ENCODE measurements at places on chromosomes 1 and 21.
A peak's percentile ranks its signal among the peaks of the same experiment; 100 is the strongest.

- no peak for DNase-seq
Observed at GRCh38 chr1:151846062-151846568, 6.5 kb upstream of the C2CD4D start.

DNA sequence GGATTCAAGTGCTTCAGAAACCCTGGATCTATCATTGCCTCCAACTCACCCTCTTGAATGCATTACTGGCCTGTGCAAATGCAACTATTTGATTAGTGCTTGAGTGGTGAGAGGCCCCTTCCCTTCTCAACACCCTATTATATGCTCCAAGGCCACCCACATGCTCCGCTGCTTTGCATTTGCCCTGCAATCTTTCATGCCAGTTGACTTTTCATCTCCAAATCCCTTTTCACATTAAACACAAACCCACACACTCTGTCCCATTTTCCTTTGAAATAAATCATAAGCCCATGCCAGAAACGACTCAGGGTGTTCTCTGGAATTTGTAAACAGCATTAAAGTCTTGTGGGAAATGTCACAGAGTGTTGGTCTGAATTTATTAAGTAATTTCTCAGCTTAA is 78.9 kb upstream of the CTTNBP2NL start:
- DNase-seq: no peak

- DNase-seq: no peak
Observed at GRCh38 chr21:39712976-39713375, 32.0 kb upstream of the IGSF5 start.

GRCh38 chr1:168535536-168535935 is 8.3 kb downstream of the XCL2 start:
- no peak for DNase-seq

DNA sequence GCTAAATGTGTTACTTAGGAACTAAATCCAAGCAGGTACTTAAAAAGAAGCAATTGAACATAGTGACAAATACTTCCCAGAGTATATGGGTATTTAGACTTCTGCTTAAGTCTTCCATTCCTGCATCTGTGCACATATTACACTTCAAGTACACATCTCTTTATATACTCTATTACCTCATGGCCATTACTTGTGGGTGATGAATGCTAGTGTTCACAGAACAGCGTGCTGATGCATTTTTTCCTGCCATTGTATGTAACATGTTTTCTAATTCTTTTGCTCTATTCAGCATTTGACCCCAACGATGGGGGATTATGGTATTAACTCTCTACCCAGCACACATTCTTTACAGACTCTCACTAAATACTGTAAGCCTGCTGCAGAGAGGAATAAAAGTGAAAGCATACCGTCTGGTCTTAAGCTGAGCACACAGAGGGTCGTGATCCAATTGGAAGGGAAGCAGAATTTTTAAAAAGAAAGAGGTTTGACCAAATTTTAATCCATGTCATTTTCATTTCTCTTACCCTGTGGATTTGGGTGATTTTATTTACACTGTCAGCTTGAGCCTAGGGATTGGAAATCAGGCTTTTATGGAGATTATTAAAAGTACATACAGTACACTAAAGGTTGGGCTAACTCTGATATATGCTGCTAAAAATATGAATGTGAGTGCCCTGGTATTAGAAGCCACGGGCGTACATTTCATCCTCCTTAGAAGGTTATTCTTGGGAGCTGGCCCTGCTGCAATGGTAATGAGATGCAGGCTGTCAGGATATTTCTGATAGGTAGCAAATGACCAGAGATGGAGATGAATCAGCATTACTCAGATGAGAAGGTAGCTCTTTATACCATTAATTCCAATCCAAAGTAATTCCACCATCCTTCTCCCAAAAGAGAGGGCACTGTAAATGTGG is 95.5 kb upstream of the PROX1 start:
- no peak for DNase-seq

- DNase-seq: no peak
Observed at GRCh38 chr1:85661767-85662166, 46.5 kb downstream of the ZNHIT6 start.

DNA sequence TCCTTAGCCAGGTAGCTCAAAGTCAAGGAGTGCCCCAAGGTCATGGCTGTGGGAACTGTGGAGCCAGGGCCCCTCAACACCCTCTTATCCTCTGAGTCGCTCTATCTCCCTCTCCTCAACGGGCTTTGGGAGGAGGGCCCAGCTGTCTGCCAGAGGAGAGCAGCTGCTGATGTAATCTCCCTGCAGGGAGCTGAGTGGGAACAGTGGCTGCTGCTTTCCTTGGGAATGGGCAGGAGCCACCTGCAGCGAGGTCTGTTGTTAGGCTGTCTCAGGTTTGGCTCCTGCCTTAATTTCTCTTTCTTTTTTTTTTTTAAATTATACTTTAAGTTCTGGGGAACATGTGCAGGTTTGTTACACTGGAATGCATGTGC is 58.8 kb upstream of the MAP1LC3C start:
- no peak for DNase-seq

GRCh38 chr21:26539566-26539965 is 33.5 kb downstream of the CYYR1 start:
- no peak for DNase-seq

- DNase-seq: no peak
Observed at GRCh38 chr1:38615680-38616079, 243.9 kb downstream of the RRAGC start.

DNA sequence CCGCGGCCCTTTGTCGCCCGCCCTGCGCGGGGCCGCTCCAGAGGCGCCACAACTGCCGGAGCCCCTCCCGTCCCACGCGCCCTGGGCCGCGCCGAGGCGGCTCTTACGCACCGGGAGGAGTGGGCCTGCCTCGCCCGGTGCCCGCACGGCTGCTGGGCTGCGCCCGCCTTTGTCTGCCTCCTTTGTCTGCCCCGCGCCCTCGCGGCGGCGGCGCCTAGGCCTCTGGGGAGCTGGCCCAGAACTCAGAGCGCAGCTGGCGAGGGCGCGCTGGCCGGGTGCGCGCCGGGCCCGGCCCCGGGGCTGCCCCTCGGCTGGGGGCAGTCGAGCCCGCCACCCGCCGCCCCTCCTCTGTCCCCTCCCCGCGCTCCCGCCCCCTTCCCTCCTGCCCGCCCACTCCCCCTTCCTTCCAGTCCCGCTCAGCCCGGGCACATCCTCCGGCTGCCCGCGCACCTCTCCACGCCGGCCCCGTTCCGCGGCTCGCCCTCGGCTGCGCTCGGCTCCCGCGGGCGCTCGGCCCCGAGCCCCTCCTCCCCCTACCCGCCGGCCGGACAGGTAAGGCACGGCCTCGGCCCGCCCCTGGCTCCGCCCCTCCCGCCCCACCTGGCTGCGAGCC is at the start of gene DRAXIN:
DRAXIN (plus strand) TSS at position 409 of the 613 bp plus-strand sequence. CDS start 14,549 bp downstream, outside the sequence.
- DNase-seq: no peak

GRCh38 chr1:117828201-117828600 is 101.2 kb downstream of the GDAP2 start:
- DNase-seq: no peak

DNA sequence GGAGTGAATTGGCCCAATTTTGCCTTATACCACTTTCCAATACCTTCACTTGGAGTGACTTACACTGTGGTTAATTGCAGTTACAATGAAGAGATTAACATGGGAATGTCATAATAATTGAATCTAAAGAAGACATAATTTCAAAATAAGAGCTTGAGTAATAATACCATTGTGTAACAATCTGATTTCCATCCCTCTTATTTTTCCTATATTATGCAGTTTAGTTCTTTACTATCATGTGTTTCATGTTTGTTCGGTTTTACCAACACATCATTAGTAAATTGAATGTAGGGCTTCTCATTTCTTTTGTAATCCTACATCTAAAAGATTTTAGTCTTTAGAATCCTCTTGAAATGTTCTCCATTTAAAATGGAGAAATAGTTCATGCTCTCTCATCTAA is 19.2 kb upstream of the XPR1 start:
- no peak for DNase-seq

- no peak for DNase-seq
Observed at GRCh38 chr1:19438516-19439195, 46.7 kb downstream of the CAPZB start.

DNA sequence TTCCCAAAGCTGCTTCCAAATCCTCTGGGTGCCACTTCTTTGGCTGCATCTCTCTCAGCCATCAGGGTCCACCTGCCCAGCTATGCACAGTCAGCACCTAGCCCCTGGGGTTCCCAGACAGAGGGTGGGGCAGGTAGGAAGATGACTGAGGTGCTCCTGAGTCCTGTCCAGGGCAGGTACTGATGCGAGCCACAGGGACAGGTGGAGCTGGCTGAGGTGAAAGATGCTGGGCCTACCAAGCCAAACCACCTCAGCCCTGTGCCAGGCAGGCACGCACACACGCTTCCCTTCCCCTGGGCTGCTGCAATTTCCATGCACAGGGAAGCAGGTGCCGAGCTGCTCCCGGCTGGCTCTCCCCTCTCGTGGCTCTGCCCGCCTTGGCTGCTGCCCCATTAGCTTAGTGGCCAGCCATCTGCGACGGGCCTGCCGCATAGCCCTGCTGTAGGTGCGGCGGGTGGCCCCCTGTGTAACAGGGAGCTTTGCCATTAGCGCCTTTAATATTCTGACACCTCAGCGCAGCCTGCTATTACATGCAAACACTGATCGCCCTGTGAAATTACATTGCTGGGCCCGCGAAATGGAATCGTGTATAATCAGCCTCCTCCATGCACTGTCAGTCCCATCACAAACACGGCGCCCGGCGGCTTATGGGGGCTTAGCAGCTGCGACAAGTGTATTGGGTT is 38.9 kb downstream of the DMAP1 start:
- no peak for DNase-seq

- no peak for DNase-seq
Observed at GRCh38 chr1:68028566-68028965, 21.9 kb downstream of the DIRAS3 start.

GRCh38 chr1:54248966-54249365 is 49.0 kb downstream of the MRPL37 start:
- no peak for DNase-seq

DNA sequence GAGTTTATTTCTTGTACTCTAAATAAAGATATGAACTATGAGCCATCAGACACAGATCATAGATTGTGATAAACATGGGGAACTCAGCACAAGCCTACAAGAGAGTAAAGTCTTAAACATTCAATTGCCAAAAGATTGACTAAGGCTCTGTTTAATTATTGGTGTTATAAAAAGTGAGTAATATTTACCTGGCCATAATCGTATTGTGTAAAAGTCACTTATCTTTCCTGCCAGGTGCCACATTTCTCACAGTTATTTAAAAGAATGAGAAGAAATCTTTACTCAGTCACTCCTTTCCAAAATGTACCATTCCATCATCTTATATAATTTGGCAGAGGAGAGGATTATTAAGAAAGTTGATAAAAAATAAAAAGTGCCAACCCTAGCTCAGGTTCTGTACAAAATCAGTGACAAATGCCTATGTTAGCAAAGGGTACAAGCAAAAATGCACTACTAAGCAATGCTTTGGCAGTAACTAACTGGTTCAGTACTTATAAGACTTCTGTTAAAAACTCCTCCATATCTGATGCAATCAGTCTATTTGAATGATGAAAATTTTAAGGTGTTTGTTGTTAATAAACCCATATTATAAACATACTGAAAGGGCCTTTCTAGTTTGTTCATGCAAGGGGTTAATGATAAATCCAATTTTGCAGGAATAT is 5.8 kb upstream of the NR5A2 start:
- DNase-seq: no peak

GRCh38 chr1:83799594-83799993 is 199.3 kb downstream of the TTLL7 start:
- DNase-seq: no peak

DNA sequence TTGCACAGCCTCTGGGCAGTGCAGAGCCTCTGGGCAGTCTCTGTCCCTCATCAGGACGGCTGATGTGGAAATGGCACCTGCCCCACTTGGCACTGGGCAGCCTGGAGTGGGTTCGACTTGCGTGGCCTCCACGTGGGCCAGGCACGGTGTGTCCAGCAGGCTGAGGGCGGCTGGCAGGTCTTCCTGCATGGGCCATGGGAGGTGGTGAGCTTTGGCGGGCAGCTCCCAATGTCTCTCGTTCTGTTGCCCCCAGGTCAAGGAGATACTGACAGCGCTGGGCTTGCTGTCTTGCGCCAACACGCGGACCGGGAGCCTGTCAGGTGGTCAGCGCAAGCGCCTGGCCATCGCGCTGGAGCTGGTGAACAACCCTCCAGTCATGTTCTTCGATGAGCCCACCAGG is 33.2 kb downstream of the TFF3 start:
- no peak for DNase-seq

GRCh38 chr1:112335351-112335750 is 60.7 kb upstream of the CTTNBP2NL start:
- no peak for DNase-seq

- no peak for DNase-seq
Observed at GRCh38 chr21:14317507-14317906, 65.4 kb downstream of the HSPA13 start.

GRCh38 chr1:52365746-52366516 is at the start of gene CC2D1B:
CC2D1B (minus strand) TSS chr1:52366205; CDS start chr1:52364620, 1,585 bp downstream.
- peak; percentile 87 for DNase-seq

- peak; percentile 79 for DNase-seq
Observed at GRCh38 chr21:38989745-38990423, 184.2 kb downstream of the ETS2 start.
